Activated CD8-positive, alpha-beta memory T cell treated with anti-CD3 and anti-CD28 coated beads for 4 hours (primary cell): ENCODE measurements at places on chromosomes 3 and 15.

- DNase-seq, result no peak
Observed at GRCh38 chr3:149600634-149601033, 57.2 kb downstream of the WWTR1 start.

- no peak for DNase-seq
Observed at GRCh38 chr3:122214711-122215110, 31.2 kb downstream of the CASR start.

DNA sequence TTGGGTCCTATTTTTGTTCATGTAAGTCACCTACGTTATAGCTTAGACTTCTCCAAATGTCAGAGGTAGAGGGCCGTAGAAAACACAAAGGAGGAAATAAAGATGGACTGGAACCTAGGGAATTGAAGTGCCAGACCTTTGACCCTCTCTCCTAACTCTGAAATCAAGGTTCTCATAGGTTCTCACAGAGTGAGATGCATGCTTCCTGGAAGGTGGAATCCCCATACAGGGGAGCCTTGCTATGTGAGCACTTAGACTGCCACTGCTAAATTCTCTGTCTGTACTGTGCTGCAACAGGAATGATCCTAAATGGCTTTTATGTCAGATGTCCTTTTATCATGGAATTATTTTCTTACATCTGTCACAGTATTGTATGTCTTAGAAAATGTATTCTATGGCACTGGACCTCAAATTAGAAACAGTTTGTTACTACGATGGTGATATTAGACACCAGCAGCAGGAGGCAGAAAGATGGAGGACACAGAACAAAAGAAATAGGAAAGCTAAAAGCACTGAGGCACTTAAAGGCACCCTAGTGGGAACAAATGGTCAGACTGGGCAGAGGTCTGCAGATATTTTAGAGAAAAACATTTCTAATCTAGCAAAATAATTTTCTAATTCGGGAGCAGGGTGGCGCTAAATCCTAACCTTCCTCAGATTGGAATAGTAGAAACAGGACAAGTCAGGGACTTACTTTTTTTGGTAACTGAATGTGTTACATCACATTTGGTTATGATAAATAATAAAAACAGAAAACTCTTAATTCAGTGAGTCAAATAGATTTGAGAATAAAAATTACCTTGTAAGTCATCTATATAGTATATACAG, 60.2 kb upstream of the CDAN1 start:
- no peak for DNase-seq

- no peak for DNase-seq
Observed at GRCh38 chr3:131705099-131705498, 202.3 kb upstream of the MRPL3 start.

GRCh38 chr3:190773948-190774347, 88.5 kb downstream of the GMNC start:
- no peak for DNase-seq
